ENCODE measurements at places on chromosomes 7 and 10.

DNA sequence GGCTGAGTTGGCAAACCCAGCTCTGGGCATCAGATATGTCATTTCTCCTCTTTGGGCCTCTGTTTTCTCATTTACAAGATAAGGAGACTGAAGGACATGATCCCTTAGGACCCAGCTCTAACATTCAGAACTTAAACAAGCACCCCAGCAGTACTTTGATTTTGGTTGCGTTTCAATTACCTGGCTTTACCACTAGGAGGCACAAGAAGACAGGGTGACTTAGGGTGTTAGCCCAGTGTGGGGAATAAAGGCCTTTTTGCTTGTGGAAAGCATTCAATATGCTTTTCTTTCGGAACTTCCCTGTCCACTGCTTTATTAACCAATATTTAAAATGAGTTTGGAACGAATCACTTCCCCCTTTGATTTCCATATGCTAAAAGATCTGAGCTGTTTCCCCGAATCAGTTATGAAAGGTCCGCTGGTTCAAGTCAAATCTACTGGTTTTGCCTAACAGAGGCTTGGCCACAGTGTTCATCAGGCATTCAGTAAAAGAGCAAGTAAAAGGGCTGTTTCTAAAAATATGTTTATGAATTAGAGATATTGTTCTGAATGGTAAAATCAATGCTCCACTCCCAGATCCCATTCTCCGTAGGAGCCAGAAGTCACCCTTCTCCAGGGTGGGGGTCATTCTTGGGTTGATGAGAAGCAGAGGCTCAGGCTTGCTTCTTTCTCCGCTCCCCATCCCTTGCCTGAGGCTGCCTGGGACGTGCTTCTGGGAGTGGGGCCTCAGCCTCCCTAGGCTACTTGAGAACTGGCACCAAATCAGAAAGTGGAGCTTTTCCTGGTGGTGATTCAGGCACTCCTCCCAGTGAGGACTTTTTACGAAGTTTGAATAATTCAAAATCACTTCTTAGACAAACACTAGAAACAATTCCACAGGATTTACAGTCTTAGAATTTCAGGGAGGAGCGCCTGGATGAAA lies 105.5 kb downstream of the MYOF start:
- DNase-seq = no peak

DNA sequence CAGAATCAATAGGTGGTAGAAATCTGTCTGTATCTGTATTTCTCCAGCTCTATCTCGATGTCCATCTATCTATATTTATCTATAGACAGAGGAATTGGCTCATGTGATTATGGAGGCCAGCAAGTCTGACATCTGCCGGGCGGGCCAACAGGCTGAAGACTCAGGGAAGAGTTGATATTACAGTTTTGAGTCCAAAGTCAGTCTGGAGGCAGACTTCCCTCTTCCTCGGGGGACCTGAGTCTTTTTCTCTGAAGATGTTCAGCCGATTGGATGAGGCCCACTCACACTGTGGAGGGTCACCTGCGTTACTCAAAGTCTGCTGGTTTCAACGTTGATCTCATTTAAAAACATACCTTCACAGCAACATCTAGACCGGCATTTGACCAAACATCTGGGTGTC lies 98.7 kb downstream of the RAMP3 start:
- DNase-seq = no peak

DNA sequence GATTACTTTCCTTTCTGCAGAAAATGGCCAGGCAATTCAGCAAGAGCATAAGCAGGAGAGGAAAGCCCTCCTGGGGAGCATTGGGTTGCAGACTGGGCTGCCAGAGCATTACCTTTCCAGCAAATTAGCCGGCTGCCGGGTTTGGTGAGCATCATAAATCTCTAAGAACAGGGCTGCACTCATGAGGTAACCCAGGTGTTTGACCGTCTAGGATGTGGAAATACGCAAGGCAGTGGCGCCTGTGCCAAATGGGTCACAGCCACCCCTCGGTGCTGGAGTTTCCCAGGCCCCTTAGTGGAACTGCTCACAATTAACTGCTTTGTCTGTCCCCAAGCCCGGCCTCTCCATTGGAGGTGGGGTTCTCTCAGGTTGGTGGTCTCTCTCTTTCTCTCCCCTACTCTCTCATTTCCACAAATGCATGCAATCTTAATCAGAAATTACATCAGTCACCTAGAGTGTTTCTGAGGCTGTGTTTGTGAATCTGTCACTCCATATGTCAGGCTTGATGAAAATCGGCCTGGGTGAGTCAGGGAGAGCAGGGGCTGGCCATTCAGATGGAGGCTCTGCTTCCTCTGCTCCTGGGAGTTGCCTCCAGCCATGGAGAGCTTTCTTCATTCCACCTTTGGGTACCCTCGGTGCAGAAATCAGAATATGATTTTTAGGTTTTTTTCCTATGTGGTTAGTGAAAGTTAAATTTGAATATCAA lies 26.7 kb downstream of the PTN start:
- DNase-seq = no peak

GRCh38 chr7:32500922-32501341 lies 5.6 kb downstream of the AVL9 start:
- no peak for DNase-seq

DNA sequence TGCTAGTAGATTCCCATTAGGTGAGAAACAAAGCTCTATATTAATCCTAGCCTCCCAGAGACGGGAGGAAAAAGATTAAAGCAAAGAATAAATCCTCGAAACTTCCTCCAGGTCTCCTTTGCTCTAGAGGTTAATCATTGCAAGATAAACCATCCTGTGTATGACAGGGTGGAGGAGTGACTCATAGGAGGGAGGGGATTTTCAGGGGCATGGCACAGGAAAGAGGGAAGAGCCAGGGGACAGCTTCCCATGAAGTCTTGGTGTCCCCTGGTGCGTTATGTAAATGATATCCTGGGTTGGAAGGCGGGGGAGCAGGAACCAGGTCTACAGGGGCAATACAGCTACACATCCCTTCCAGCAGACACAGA lies 780 bp downstream of the CYP3A5 start:
- no peak for DNase-seq

- no peak for DNase-seq
Observed at GRCh38 chr7:44293561-44294324, 31.7 kb downstream of the CAMK2B start.
